ENCODE measurements at places on chromosomes 7 and 10. TPM values are rescaled to one million over a fixed set of nuclear protein-coding genes. Genes with fewer than 3 reads are reported as not detected.

The LIPN gene
- not detected for total RNA-seq

The TUBB8 gene
- not detected for total RNA-seq

The CADPS2 gene
- total RNA-seq: 12.4 TPM

The C7orf57 gene
- 0.64 TPM for total RNA-seq

The TMEM236 gene
- 0.48 TPM for total RNA-seq

The GHRHR gene
- total RNA-seq: not detected

Measured in glomerular endothelial cell (primary cell).